ENCODE measurements at places on chromosomes 3 and 15.
A peak's percentile ranks its signal among the peaks of the same experiment; 100 is the strongest.

DNA sequence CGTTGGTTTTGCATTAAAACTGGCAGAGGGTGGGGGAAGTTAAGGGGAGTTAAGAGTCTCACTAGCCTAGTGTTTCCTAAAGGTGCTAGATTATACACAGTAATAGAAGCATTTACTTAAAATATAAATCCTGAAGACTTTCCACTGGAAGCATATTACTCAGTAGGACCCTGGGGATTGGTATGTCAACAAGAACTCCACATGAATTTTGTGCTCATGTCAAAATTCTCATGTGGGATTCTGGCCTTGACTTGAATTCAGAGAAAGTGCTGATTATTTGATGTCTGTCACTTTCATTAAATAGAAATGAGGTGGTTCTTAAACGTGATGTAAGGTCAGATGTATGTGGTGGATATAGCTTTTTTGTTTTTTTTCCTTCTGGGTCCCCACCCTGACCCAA, 997.2 kb downstream of the TUSC7 start:
- DNase-seq = no peak

GRCh38 chr3:185210621-185211142, 43.2 kb downstream of the EHHADH start:
- no peak for DNase-seq

- peak; percentile 53 for DNase-seq
Observed at GRCh38 chr3:123652342-123652984, 67.6 kb upstream of the HACD2 start.

DNA sequence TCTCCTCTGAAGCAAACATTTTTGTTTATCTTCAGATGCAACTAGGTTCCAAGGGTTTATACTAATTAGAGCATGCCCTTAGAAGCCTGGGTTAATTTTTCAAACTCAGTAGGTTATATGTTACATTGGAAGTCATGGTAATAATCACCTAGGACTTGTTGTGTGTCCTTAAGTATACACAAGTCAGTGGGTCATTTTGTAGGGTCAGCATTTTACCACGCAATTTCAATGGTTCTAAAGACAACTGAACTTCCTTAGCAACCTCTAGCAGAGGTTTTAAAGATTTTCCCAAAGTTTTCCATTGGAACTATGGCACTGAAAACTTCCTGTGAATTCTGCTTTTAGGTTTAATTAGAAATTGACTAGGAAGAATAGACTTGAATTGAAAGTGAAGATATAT, 99.6 kb upstream of the NANOGP8 start:
- no peak for DNase-seq

DNA sequence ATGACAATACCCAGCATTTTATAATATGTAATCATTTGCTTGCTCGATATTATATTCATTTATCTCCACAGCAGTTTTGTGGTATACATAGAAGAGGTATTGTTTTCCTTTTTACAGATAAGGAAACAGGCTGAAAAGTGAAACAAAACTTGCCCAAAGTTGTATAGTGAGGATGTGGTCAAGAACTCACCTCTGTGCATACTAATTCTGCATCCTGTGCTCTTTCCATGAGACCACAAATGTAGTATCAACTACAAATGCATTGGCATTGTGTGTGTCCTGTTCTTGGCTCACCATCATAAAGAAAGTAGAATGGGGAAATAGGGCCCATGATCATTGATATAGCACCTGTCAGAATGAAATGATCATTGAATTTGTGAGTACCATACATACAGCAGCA, 167.3 kb downstream of the NECTIN3 start:
- no peak for DNase-seq

GRCh38 chr3:50100956-50101845, 12.5 kb downstream of the RBM5 start:
- no peak for DNase-seq

GRCh38 chr15:44216958-44217357, 21.9 kb upstream of the FRMD5 start:
- DNase-seq = no peak

DNA sequence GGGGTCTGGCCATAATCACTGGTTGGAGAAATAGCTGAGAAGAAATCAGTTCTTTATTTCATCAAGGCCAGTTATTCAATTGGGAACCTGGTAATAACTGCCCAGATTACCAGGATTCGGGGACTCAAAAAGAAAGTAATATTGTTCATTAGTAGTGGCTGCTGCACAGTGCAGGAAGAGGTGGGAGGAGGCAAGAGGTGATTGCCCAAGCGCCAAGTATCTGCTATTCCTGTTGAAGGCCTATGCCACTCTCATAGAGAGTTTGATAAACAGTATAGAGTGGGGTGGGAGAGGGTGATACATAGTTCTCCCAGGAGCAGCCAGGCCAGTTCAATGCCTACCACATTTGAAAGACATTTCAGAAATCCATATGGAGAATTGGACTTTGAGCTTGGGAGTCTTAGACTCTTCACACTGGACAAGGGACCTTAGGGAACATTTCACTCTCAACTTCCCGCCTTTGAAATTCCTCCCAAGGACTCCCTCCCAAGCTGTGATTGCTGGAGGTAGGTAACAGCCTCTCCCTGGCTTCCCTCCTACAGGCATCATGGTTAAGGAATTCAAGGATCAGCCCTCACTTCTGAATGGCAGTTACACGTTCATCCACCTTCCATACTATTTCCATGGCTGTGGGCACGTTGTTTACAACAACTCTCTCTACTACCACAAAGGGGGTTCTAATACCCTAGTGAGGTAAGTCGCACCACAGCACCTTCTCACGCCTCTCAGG, 59.8 kb downstream of the GLDN start:
- DNase-seq = no peak

DNA sequence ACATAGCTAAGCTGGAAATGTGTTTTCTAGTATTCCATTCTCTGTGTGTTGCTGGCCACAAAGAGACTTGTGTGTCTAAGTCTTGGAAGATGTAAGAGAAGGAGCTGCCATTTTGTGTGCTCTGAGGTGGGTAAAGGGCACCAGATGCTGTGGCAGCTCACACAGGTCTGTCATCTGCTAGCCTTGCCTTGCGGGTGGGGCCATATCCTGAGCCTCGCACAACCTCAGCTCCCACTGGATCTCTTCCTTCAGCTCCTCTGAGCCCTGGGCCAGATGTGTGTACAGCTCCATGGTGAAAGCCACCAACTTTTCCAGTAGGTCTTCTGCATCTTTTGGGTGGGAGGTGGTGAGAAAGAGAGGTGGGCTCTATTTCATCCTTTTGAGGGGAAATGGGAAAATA, 6.7 kb upstream of the TMC3 start:
- DNase-seq = no peak

DNA sequence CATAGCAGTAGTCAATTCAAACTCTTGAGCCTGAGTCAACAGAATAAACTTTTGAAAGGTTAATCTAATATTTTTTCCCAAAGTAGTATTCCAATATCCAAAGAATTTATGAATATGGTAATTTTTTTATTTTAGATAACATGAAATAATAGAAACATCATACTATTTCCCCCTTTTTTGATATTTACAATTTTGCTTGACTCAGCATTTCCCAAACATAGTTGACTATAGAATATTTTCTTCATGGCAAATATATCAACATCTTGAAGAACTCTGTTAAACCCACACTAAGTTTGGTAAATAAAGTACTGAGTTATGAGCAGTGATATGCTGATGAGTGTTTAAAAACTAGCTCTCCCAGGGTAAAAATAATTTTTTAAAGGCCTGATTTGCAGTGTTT, 380.0 kb upstream of the ARL6 start:
- DNase-seq = no peak

DNA sequence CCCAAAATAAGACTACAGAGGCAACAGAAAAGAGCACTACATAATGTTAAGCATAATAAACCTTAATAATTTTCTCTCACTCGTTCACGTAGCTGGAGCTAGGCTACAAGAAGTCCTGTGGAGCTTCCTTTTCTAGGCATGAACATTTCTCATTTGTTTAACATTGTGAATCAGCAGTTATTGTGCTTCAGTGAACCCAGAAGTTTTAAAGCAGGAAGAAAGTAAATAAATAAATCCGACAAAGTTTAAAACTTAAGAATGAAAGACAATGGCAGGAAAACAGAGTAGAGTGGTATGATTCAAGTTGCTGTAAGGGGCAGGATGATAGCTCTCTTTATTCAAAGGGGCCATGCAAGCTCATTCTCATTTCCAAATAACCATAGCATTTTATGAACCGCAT, 191.8 kb downstream of the LSAMP start:
- no peak for DNase-seq

DNA sequence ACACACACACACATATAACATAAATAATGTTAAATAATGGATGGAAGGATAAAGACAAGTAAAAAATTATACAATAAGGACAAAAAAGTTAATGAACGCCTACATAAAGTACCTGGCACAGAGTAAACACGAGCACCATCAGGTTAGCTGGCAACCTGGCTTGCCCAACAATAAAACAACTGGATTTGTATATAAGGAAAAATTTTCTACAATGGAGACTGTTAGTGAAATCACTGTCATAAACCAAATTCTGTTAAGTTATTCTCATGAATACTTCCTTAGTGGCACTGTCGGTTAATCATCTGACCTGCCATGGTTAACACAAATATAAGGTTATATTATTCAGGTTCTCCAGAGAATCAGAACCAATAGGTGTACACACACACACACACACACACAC, 54.8 kb downstream of the DPH6 start:
- no peak for DNase-seq

DNA sequence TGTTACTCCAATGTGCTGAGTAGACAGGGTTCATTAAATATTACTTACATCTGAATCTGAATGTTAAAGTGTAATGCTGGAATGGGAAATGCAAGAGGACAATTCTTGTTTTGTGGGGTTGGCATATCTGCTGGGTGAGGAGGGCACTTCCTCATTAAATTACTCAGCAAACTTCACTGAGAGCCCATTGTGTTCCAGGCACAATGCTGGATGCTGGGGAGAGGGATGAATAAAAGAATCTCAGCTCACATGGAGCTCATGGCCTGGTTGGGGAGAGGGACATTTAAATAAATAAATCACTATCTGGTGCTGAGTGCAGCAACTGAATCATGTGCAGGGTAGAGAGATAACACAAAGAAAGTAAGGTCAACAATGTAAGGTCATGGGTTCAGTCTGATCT, 199.2 kb upstream of the CFAP20DC start:
- no peak for DNase-seq

- DNase-seq = no peak
Observed at GRCh38 chr15:51198701-51199232, 104.1 kb upstream of the TNFAIP8L3 start.

DNA sequence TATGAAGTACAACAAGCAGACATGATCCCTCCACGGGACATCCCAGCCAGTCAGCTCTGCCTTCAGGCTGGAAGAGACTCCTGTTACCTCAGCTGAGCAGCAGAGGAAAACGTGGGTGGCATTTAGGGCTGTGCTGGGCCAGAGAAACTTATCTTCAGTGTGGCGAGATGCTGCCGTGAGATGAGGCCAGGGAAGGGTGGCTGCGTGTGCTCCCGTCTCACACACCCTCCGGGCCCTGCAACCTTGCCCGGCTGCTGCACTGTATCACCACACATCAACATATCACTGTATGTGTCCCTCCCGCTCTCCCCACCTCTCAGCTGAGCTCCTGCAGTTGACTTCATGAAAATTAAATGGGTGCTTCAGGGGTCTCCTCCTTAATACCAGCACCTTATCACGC, 23.4 kb downstream of the BMF start:
- DNase-seq = no peak

DNA sequence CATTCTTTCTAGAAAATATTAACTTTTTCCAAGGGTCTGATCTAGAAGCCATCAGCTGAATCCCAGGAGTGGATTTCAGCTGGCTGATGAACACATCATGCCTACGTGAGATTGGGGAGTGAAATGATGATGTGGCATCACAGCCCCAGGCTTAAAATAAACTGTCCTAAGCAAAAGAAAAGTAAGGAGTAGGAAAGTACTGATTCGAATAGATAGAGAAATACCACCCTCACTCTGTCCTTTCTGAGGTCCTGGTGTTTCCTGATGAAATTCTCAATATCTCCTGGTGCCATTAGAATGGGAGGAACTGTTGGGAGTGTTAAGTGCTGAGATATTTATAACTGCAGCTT, 376.8 kb upstream of the SEMA6D start:
- no peak for DNase-seq

DNA sequence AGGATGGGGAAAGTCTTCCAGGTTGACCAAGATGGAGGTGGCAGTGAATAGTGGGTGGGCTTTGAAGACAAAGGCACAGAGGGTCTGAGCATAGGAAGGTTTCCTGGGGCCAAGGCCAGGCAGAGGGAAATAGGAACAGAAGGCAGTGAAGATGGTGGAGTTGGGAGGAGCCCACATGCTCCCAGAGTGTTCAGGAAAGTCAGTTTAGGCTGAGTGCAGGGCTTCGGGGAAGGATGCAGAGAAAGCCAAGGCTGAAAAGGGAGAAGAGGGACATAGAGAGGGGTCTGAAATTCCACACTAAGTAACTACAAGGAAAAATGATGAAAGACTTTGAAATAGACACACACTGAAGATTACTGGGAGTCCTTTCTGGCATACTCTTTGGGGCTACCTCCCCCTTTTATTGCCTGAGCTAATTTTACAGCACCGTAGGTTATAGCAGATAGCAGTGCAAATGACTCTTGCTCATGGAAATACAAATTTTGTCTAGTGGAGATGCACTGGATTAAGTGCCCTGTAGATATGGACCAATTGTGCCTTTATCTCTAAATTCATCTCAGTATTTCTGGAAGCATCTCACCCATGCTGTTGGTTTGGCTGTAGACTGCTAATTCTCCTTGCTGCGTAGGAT, 3.8 kb downstream of the CX3CR1 start:
- DNase-seq = no peak

DNA sequence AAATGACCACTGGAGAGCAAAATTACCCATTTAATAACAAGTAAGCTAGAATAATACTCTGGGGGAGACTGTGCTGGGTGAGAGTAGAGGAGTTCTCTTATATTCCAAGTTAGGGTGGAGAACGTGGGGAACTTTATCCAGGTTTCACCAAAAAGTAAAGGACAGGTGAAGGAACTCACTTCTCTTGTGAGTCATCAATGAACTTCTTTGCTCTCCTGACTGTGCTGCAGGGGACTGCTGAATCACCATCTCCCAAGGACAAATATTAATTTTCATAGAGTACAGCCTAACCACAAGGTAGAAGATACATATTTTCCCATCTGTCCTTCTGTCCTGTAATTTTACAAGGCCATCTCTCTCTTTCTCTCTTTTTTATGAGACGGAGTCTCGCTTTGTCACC, 8.3 kb upstream of the PDCD6IP start:
- no peak for DNase-seq

DNA sequence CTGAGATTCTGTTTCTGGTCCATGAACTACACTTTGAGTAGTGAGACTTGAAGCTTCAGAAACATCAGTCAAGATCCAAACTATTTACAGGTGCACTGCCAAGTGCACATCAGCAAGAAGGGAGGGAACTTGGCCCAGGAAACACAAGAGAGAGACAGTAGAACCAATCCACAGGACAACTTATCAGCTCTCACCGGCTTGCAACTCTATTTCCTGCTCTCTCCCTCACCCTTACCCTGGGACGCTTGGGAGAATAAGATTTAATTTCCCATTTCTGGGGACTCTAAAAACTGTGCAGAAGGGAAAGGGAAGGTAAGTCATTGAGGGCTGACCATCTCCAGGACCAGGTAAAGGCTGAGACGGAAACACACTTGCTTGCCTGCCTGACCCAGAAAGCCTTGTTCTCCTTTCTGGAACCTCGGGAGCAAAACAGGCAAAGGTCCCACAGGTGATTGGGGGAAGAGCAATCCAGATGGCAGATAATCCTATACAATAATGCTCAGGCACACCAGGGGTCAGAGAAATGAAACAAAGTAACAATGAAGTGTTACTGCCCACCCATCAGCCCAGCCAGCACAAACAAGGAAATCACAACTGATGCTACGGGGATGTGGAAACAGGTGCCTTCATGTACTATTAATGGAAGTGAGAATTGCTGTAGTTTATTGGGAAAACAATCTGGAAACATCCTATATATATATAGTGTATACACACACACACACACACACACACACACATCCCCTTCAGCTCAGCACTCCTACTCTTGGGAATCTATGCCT, 154.4 kb downstream of the XXYLT1 start:
- no peak for DNase-seq

Measured in GM12892 (cell line).